ENCODE measurements at places on chromosomes 11 and 22.

DNA sequence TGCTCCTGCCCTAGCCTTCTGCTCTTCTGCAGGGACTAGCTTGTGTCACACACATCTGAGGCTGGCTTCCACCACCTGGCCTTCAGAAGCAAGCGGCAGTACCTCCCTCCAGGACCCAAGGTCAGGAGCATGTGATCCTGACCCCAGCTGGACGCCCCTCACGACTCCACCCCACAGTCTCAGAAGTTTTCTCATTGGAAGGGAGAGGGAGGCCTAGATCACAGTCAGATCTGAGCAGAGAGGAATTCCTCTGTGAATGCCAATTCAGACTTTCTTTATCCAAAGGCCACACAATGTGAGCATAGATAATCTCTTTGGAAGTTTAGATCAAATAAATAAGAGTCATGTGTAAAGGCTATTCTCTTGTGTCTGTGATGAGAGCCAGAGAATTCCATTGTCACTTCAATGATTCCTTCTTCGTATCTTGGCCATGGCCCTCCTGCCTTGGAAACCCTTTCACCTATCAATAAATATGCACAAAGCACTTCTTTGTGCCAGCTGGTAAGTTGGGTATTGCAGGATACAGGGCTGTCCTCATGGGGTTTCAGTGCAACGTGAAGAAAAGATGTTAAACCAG is 142.9 kb downstream of the SNX19 start:
- DNase-seq: no peak

DNA sequence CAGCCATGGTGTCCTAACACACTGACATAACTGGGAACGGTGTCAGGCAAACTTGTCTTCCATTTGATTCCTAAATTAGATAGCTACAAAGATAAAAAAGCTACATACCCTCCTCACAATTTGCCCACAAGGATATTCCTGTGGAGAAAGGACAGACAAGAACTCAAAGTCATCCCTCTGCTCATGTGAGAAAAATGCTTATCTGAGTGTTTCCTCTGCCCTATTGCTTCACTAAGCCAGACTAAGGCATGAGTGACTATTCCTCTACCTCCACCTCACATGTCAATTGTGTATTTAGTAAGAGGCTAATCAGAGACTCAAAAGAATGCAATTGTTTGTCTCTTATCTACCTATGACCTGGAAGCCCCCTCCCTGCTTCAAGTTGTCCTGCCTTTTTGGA is 247.7 kb downstream of the DDX10 start:
- DNase-seq: no peak

- DNase-seq: no peak
Measured at GRCh38 chr11:17741487-17741886, 6.9 kb downstream of the KCNC1 start.

DNA sequence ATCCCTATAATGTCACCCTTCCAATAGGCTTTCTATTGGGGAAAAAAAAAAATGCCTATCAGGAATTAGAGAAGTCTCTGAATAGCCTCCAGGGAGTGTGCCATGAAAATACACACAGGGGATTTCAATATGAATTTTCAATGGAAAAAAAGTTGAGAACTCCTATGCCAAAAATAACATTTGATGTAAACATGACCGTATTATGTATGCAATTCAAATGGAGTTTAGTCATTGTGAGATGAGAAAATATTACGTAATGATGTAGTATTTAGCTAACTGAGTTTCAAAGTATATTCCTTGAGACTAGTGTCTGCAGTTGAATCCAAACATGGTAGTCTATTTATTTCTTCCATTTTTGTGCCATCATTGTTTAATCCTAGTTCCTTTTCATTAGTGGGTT is 182.3 kb downstream of the BLID start:
- DNase-seq: no peak

- no peak for DNase-seq
Measured at GRCh38 chr11:88345408-88345807, 7.9 kb upstream of the CTSC start.

GRCh38 chr11:111698852-111699559 is 67.2 kb downstream of the PPP2R1B start:
- no peak for DNase-seq

DNA sequence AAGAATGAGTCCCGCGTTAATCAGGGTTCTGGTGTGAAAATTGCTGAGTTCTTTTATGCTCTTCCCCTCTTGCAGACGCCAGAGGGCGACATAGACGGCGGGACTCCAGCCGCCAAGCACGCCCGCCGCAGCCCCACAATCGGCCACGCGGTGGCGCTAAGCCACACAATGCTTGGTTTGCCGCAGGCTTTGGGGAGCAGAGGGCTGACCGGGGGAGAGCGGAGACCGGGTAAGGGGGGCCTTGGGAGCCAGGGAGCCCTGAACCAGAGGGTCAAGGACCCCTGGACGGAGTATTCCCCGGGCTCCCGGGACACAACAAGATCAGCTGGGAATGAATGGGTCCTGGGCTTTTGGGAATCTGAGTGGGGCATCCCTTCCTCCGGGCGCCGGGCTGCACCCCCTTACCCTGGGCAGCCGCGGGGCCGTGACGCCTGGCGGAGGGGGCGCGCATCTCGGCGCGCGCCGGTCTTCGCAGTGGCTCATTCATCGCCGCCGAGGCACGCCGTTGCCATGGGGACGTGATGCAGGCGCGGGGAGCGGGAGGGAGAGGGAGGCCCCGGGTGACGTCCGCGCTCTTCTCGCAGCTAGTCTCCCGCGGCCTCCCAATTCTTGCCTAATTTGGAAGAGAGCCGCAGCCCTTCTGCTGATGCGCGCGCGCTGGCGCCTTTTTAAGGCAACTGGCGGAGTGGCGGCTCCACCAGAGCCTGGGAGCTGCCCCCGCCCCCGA is 12.2 kb upstream of the NPAS4 start:
- DNase-seq: peak; percentile 76

- DNase-seq: no peak
Measured at GRCh38 chr22:28917747-28918549, 34.6 kb downstream of the ZNRF3 start.

DNA sequence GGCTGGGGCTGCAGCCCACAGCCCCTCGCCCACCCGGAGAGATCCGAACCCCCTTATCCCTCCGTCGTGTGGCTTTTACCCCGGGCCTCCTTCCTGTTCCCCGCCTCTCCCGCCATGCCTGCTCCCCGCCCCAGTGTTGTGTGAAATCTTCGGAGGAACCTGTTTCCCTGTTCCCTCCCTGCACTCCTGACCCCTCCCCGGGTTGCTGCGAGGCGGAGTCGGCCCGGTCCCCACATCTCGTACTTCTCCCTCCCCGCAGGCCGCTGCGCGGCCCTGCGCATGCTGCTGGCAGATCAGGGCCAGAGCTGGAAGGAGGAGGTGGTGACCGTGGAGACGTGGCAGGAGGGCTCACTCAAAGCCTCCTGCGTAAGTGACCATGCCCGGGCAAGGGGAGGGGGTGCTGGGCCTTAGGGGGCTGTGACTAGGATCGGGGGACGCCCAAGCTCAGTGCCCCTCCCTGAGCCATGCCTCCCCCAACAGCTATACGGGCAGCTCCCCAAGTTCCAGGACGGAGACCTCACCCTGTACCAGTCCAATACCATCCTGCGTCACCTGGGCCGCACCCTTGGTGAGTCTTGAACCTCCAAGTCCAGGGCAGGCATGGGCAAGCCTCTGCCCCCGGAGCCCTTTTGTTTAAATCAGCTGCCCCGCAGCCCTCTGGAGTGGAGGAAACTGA is 731 bp downstream of the GSTP1 start:
- no peak for DNase-seq

GRCh38 chr22:27724157-27724556 is 77.4 kb downstream of the MN1 start:
- no peak for DNase-seq

- no peak for DNase-seq
Measured at GRCh38 chr22:24498824-24499223, 3.7 kb downstream of the UPB1 start.

DNA sequence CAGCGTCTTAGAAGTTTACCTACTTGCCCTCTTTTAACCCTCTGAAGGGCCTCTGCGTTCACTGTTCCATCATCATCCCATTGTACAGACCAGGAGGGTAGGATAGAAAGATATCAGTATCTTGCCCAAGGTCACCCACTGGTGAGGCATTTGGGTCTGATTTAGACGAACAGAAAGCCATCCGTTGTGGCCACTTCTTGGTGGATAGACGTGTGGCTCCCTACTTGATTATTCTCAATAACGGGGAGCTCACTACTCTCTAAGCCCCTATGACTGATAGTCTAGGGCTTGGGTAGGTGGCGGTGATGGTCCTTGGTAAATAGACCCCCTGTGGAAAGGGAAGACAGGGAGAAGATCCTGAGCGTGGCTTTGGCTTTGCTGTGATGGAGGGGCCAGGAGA is 28.6 kb upstream of the PRR5 start:
- no peak for DNase-seq

- no peak for DNase-seq
Measured at GRCh38 chr11:29159552-29160465, 857.0 kb downstream of the KCNA4 start.

DNA sequence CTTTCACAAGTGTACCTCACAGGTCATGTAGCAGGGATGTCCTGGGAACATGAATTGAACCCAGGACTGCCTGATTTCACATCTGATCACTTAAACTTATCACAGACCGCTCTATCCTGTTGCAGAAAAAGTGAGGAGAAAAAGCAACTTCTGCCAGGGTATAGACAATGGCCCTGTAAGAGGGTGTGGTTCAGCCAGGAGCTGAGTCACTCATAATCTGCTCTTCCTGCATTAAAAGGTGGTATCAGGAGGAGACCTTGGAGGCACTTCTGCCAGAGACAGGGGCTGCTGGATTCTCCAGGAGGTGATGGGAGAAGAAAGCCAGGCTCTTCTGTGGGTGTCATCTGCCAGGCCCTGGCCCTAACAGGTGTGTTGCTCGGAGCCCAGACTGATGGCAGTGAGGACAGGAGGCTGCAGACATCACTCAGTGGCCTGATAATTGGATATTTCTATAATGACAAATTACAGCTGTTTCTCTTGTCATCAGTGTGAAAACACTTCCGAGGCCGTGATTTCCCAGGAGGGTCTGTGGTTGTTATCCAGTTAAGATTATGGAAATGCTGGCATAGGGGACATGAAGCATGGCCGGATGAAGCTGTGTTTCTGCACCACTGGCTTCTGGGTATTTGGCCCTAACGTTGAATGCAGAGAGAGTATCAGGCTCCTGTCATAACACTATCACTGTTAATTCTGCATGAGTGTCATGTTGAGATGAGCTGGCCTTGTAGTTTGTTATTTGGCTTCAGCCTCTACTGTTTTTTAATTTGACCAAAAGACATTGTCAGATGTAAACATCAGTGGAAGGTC is 125.1 kb upstream of the ZBED5 start:
- no peak for DNase-seq

GRCh38 chr22:38940811-38941384 is 16.5 kb upstream of the APOBEC3A start:
- DNase-seq: no peak

GRCh38 chr11:123103326-123103980 is 41.5 kb upstream of the HSPA8 start:
- DNase-seq: peak; percentile 31

DNA sequence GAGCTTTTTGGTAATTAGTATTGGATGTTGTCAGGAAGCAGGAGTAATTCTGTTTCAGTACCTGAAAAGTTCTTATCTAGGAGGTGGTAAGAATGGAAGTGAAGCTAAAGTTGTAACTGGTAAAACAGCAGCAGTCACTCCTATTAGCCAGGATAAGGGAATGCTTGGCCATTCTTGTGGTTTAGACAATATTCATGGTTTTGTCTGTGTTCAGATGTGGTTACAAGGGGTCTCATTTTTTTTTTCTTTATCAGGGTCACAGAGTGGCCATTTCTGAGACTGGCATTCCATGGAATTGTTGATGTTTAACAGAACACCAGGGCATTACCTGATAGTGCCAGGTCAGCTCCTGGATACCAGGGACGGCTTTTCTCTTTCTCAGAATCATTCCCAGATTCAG is 23.8 kb downstream of the TAF1D start:
- DNase-seq: no peak

GRCh38 chr11:122398167-122398566 is 257.4 kb upstream of the UBASH3B start:
- DNase-seq: no peak

DNA sequence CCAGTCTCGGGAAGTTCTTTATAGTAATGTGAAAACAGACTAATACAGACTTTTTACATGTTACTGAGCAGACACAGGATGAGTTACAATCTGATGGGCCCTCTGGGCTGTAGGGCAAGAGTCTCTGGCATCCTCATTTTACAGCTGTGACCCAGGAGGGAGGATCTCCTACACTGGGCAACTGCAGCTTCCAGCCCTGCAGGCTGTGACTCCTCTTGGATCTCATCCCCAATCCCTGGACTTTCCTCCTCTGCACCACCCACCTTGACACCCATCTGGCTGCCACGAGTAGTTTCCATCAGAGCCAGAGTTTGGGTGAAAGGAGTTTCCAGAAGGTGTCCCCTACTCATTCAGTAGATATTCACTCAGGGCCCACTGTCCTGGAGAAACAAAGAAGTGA is 48.9 kb upstream of the MYEOV start:
- DNase-seq: no peak

GRCh38 chr11:60121264-60121663 is 32.8 kb downstream of the MS4A2 start:
- DNase-seq: no peak

DNA sequence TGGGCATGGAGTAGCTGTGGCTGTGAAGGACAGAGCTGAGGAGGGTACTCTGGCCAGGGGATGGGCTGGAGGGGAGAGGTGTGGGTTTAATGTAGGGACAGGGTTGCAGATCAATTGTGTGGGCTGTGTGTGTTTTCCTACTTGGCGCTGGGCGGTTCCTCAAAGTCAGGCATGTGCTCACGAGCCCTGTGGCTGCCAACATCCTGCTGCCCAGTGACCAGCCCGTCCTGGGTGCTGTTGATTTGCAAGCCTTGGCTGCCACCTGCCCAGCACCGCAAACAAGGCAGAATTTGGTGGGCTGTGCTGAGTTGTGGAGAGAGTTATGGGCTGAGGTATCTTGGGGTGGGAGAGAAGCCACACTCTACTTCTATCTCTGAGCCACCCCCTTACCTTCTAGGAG is 69.2 kb downstream of the SCN3B start:
- no peak for DNase-seq

- no peak for DNase-seq
Measured at GRCh38 chr11:117833401-117833891, 8.9 kb upstream of the FXYD2 start.

- DNase-seq: no peak
Measured at GRCh38 chr11:35765211-35765610, 102.6 kb downstream of the TRIM44 start.

GRCh38 chr11:43542750-43543712 is 137.5 kb upstream of the HSD17B12 start:
- DNase-seq: no peak

- no peak for DNase-seq
Measured at GRCh38 chr22:37254209-37254866, 10.3 kb upstream of the RAC2 start.

- DNase-seq: no peak
Measured at GRCh38 chr22:27298742-27299141, 502.8 kb downstream of the MN1 start.

All from hypothalamus (tissue), 51 donors.